ENCODE measurements at places on chromosomes 5 and 9. TPM values are rescaled to one million over a fixed set of nuclear protein-coding genes. Genes with fewer than 3 reads are reported as not detected.

C9orf50 gene
- total RNA-seq, result not detected

MAP3K1 gene
- total RNA-seq, result 11.9 TPM

FCN2 gene
- not detected for total RNA-seq

GPX3 gene
- 13.2 TPM for total RNA-seq

TTC33 gene
- total RNA-seq, result 10.5 TPM

GRCh38 chr5:58410441-58410840 lies 49.4 kb downstream of the PLK2 start:
- peak; percentile 68 for DNase-seq

- DNase-seq, result no peak
These were observed 813.5 kb downstream of the TLE4 start for GRCh38 chr9:80385246-80385645.

DNA sequence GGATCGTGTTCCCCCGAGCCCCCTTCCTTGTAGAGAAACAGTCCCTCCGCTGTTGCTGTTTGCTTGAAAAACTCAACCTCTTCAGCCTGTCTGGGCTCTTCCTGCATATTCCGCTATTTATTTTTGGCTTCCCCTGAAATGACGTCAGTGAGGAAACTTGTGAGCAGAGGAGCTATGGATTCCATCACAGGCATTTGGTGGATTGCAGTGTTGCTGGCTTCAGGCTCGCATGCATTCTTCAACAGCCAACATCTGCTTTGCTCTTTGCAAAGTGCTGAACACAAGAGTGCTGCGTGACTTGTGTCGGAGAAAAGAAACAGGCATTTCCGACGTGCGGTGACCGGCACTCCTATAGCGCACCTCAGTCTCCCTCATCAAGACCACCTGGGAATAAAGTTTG lies 232.7 kb downstream of the RFK start:
- DNase-seq, result no peak

DNA sequence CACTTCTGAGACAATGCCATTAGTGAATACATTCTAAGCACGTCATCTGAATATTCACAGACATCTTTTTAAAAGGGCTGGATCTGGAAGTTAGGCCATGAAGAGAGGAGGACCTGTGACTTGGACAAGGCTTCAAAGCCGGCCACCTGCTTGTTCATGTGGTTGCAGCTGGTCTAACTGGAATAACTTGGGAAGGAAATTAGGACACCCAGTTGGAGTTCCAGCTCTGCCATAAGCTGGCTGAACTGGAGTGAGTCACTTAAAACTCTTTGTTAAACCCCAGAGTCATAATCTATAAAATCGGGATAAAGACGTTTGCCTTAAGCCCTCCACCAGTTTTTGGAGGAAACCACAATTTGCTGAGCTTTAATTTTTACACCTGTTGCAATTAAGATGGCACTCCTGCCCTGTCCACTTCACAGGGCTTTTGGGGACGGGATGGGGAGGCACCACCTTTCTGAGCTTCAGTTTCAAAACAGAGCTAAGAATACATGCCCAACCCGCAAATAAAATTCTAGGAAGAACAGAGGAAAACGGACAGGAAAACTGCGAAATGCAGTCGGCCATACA lies 536 bp upstream of the STX17 start:
- peak; percentile 13 for DNase-seq

GRCh38 chr5:6188344-6188743 lies 190.0 kb downstream of the MED10 start:
- no peak for DNase-seq
